ENCODE measurements at places on chromosomes 5 and 9.

- DNase-seq, result no peak
These were observed 700.3 kb upstream of the TYRP1 start for GRCh38 chr9:11992866-11993265.

- DNase-seq, result no peak
These were observed 937 bp downstream of the SVEP1 start for GRCh38 chr9:110578575-110579033.

GRCh38 chr9:37343724-37344123 is 78.8 kb upstream of the GRHPR start:
- no peak for DNase-seq

DNA sequence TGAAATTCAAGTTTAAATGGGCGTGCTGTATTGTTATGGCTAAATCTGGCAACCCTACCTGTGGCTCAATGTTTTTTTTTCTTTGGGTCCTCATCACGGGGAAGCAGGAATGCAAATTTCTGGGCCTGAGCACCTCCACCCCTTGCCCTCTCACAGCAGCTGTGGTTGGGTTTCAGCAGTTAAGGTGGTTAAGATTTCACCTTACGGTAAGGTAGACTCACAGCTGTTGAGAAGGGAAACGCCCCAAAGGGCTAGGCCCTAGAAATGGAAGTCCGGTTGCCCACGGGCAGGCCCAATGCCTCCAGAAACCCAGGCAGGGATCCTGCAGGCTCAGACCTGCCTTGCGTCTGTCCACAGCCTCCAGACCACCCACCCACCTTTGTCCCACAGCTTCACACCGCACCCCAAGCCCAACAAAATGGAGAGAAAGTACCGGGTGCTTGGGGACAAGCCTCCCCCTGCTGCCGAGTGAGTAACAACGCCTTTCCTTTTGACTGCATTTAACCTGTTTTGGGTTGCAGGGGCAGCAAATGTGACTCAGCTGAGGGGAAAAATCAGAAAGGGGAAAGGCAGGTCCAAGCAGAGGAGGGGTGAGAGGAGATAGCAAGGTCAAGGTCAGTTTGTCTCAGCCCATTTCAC is 48.1 kb upstream of the TDRD7 start:
- DNase-seq, result no peak

GRCh38 chr5:152532714-152533113 is 127.6 kb upstream of the NMUR2 start:
- peak; percentile 60 for DNase-seq

- DNase-seq, result no peak
These were observed 136.1 kb upstream of the ELAVL2 start for GRCh38 chr9:23962101-23962500.

- DNase-seq, result no peak
These were observed 217.9 kb downstream of the SREK1 start for GRCh38 chr5:66362046-66362445.

GRCh38 chr9:99878651-99879050 is 27.8 kb upstream of the STX17 start:
- no peak for DNase-seq

- peak; percentile 68 for DNase-seq
These were observed 32.1 kb downstream of the PRKACG start for GRCh38 chr9:68981789-68982188.

GRCh38 chr9:124263800-124264426 is 6.2 kb downstream of the NEK6 start:
- no peak for DNase-seq

GRCh38 chr9:109319017-109319625 is 1.7 kb downstream of the EPB41L4B start:
- no peak for DNase-seq
